ENCODE measurements at places on chromosomes 11 and 22. TPM values are rescaled to one million over a fixed set of nuclear protein-coding genes. Genes with fewer than 3 reads are reported as not detected.

GRCh38 chr11:69965821-69966582, 112.1 kb upstream of the ANO1 start:
- DNase-seq = no peak
- no peak overlapping the region for H3K27ac ChIP-seq
- peaks cover 5% of the 10 kb centered on the region for H3K4me1 ChIP-seq
- no peaks in the 10 kb centered on the region for H3K27me3 ChIP-seq

DNA sequence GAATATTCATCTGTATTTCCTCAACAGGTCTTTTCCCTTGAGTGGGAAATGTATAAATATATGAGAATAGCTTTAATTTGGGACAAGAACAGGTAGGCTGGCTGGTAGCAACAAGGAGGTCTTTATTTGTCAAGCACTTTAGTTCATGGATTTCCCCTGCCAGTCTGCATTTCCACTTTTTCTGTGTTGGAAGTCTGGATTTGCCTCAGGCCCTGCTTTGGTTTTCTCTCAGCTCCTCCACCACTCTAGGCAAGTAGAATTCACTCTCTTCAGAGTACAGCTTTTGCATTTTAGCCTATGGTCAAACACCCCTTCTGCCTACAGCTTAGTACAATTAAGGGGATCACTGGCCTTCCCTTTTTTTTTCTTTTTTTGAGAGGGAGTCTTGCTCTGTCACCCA, 57.1 kb downstream of the QSER1 start:
- H3K27me3 ChIP-seq = no peaks in the 10 kb centered on the region
- H3K36me3 ChIP-seq = no peaks in the 10 kb centered on the region
- no peak for DNase-seq
- no peak overlapping the region for H3K4me3 ChIP-seq

- H3K4me3 ChIP-seq = no peak overlapping the region
- no peaks in the 10 kb centered on the region for H3K4me1 ChIP-seq
- H3K27me3 ChIP-seq = no peaks in the 10 kb centered on the region
- DNase-seq = no peak
- H3K36me3 ChIP-seq = no peaks in the 10 kb centered on the region
These were observed 310.2 kb downstream of the DLG2 start for GRCh38 chr11:85316967-85317366.

GRCh38 chr11:113705871-113706655, at the start of gene TMPRSS5:
TSS of gene TMPRSS5 (minus strand) at chr11:113706308. CDS start at chr11:113706224, 84 bp downstream.
- H3K4me1 ChIP-seq = no peaks in the 10 kb centered on the region
- H3K36me3 ChIP-seq = no peaks in the 10 kb centered on the region
- H3K4me3 ChIP-seq = no peak within 1 kb of the TSS
- no peak for DNase-seq
- H3K27ac ChIP-seq = no peak within 1 kb of the TSS

DNA sequence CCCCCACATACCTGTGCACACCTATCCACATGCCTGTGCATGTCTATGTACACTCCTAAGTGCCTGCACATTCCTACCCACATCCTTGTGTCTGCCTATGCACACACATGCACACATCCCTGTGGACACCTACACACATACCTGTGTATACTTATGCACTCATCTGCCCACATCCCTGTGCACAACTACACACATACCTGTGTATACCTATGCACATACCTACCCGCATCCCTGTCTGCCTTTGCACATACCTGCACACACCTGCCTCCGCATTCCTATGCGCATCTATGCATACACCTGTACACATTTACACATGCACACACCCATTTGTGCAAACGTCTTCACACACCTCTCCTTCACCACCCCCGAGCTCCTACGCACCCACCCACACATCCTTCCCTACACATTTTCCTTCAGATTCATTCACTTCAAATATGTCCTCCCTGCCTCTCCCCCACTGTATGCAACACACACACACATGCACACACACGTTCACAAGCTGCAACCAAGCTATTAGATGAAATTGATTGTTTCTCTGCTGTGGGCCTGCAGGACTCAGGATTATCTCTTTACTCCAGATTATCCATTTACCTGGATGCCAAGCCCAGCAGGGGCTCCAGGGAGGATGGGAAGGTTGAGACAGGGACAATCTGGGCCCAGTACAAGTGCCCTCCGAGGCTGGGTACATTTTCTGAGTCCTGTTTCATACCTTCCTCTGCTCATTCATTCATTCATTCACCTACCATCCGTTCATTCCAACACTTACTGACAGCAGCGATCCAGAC, 53.2 kb downstream of the TSPAN18 start:
- no peak for DNase-seq
- no peaks in the 10 kb centered on the region for H3K27me3 ChIP-seq
- H3K4me1 ChIP-seq = no peaks in the 10 kb centered on the region
- no peak overlapping the region for H3K27ac ChIP-seq
- no peaks in the 10 kb centered on the region for H3K36me3 ChIP-seq
- H3K4me3 ChIP-seq = no peak overlapping the region

DNA sequence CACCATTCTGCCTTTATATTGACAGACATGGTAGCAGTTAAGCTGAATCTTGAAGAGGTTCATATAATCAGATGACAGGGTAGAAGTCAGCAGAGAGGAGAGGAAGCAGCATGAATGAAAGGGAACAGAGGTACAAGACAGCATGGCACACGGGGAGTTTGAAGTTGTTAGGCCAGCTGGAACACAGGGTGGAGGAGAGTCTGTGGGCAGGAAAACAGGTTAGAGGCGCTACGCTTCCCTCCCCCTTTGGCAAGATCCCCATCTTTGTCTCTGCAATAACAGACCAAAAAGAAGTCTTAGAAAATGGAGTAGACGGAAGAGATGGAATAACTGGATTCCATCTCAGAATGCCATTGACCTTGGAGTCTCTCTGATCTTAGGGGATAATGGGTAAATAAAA, 20.0 kb upstream of the NDUFC2 start:
- H3K27ac ChIP-seq = no peak overlapping the region
- H3K4me3 ChIP-seq = no peak overlapping the region
- H3K36me3 ChIP-seq = no peaks in the 10 kb centered on the region

The CD6 gene
- polyA plus RNA-seq = 1.7 TPM

Measured in left lung (tissue), 14 donors.